Left renal cortex interstitium (tissue), 4 donors: ENCODE measurements at places on chromosomes 7 and 10. TPM values are rescaled to one million over a fixed set of nuclear protein-coding genes. Genes with fewer than 3 reads are reported as not detected.

The CACNB2 gene
- 3.0 TPM for polyA plus RNA-seq

GRCh38 chr10:110865186-110865808, 6.4 kb upstream of the PDCD4 start:
- no peak for DNase-seq

GRCh38 chr10:60155099-60155877, 234.4 kb downstream of the ANK3 start:
- no peak for DNase-seq

- no peak for DNase-seq
Measured at GRCh38 chr10:131820626-131821025, 80.2 kb upstream of the PPP2R2D start.

The NEURL1 gene
- polyA plus RNA-seq: 1.8 TPM

DNA sequence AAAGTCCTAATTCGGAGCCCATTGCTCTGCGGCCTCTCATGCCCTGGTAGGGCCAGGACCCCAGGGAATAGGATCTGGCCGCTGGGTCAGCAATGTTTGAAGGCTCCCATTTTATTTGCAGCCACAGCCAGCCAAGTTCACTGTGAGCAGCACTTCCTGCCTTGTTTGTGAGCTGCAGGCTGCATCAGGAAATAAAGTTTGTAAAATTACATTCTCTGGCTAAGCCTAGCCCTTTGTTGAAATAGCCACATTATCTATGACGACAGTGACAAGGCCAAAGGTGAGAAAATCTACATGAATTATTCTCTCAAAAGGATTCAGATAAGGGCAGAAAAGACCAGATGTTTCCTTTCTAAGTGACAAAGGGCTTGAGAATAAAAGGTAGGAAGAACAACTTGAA, 23.7 kb upstream of the ITGB1 start:
- no peak for DNase-seq

DNA sequence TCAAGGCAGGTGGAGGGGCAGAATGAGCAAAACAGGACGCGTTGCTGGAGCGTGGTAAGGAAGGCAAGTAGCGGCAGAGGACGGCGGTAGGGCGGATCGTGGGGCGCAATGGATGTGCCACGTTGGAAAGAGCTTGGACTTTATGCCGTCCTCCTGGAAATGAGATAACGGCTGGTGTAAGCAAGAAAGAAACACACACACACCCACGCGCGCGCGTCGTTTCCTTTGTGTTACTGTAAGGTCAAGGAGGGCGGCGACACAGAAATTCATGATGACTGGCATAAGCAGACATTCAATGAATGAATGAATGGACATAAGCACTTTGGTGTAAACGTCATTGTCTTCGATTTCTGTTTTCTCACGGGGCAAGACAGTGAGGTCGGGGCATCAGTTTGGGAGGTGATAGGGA, 683 bp upstream of the ENTPD7 start:
- no peak for DNase-seq

DNA sequence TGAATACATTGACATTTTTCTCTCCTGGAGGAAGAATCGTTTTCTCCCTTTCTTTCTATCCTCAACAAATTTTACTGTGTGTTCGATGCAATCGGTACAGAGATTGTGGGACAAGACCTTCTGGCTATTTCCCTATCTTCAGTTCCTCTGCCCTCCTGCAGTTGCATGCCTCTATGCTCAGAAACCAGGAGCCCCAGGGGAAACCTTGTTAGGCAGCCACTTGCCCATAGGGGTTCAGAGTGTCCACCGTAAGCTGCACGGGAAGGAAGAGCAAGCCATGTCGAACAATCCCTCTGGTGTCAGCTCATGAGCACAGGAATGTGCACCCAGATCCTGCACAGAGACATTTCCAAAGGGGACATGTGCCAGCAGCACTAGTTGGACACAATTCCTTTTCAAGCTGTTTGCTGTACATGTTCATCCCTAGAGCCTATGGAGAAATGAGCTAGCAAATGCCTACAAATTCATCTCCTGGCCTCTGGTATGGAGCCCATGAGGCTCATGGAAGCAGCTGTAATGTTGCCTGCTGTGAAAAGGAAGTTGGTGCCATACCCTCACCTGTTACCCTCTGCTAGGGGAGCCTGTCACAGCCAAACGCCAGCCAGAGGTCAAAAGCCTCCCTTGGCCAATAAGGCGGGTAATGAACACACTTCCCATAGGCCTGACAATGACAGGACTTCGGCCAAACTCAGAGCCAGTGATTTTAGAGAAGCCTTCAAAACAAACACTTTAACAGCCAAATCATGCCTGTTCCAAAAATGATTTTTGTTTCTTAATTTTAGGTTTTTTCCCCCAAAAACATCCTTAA, 35.9 kb upstream of the ASAH2 start:
- DNase-seq: no peak

GRCh38 chr7:1873857-1874589, 203.9 kb downstream of the ELFN1 start:
- DNase-seq: no peak

GRCh38 chr10:60664859-60665258, 113.4 kb upstream of the CDK1 start:
- no peak for DNase-seq

GRCh38 chr10:132148261-132149251, 38.2 kb upstream of the DPYSL4 start:
- no peak for DNase-seq

- DNase-seq: no peak
Measured at GRCh38 chr10:21194510-21194993, 297.4 kb upstream of the NEBL start.

DNA sequence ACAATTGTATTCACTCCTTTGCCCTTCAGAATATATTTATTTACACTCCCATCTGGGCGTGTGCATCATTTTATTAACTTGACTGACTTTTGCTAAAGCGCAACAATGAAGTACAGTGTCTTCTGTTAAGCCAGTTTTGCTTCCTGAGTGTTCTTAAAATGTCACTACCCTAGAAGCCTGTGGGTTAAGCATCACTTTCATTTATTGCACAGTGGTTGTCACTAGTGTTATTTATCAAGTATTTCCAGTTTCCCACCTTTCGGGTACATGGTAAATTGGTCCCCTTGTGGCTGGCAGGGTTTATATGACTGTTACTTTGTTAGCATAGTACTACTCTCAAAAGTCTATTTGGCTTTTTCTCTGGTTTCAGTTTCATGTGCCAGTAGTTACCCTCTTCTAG, 3.3 kb downstream of the HILPDA start:
- DNase-seq: no peak

GRCh38 chr10:101569622-101570427, 18.2 kb downstream of the POLL start:
- DNase-seq: no peak

GRCh38 chr7:131096267-131096927, 231.3 kb upstream of the MKLN1 start:
- no peak for DNase-seq

GRCh38 chr7:115471891-115472290, 550.0 kb downstream of the MDFIC start:
- no peak for DNase-seq

- no peak for DNase-seq
Measured at GRCh38 chr10:50625649-50626132, 1.9 kb upstream of the SGMS1 start.

The SLC29A4 gene
- 26.9 TPM for polyA plus RNA-seq

- no peak for DNase-seq
Measured at GRCh38 chr10:42932735-42933447, 144.0 kb upstream of the RET start.

GRCh38 chr10:49263591-49263990, 35.4 kb upstream of the C10orf71 start:
- DNase-seq: no peak

The ASNS gene
- 21.9 TPM for polyA plus RNA-seq
